ENCODE measurements at places on chromosomes 7 and 10. TPM values are rescaled to one million over a fixed set of nuclear protein-coding genes. Genes with fewer than 3 reads are reported as not detected.
A peak's percentile ranks its signal among the peaks of the same experiment; 100 is the strongest.

GRCh38 chr7:55387062-55387965 is 22.2 kb downstream of the LANCL2 start:
- no peaks in the 10 kb centered on the region for H3K36me3 ChIP-seq
- DNase-seq, result no peak
- no peaks in the 10 kb centered on the region for H3K27me3 ChIP-seq

DNA sequence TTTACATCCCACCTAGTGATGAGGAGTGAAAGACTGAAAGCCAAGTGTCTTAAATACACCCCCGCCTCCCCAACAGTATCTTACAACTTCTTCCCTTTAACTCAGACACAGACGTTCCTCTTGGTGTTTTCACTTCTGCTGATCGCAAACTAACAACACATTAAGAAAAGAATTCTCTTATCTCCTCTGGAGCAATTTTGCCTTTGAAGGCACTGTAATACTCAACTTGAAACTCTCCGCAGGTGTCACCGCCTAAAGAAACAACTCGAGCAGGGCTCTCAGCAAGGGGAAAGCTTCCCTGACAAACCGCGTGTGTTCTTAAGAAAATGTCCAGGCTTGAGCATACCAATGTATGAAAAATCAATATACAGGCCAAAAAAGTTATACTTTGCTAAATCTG is 452 bp downstream of the SEMA3C start:
- H3K27me3 ChIP-seq, result no peaks in the 10 kb centered on the region
- no peaks in the 10 kb centered on the region for H3K36me3 ChIP-seq
- H3K4me1 ChIP-seq, result no peaks in the 10 kb centered on the region
- no peak for DNase-seq
- H3K4me3 ChIP-seq, result peak overlapping the region; percentile 63

GRCh38 chr10:130652544-130652943 is 516.4 kb downstream of the GLRX3 start:
- no peak overlapping the region for H3K4me3 ChIP-seq
- no peaks in the 10 kb centered on the region for H3K27me3 ChIP-seq
- no peak overlapping the region for H3K27ac ChIP-seq
- no peak for DNase-seq

- no peak overlapping the region for H3K4me3 ChIP-seq
- H3K27ac ChIP-seq, result no peak overlapping the region
- H3K36me3 ChIP-seq, result no peaks in the 10 kb centered on the region
Observed at GRCh38 chr7:99623091-99623693, 6.4 kb downstream of the ZSCAN25 start.

DNA sequence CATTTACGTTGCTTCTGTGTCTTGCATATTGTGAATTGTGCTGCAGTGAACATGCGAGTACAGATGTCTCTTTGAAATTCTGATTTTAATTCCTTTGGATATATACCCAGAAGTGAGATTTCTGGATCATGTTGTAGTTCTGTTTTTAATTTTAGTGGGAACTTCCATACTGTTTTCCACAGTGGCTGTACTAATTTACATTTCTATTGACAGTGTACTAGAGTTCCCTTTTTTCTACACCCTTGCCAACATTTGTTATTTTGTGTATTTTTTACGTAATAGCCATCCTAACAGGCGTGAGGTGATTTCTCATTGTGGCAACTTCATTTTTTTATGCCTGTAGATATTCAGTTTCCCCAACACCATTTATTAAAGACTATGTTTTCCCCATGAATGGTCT is 144.7 kb upstream of the INHBA start:
- no peaks in the 10 kb centered on the region for H3K27me3 ChIP-seq
- no peak overlapping the region for H3K4me3 ChIP-seq

DNA sequence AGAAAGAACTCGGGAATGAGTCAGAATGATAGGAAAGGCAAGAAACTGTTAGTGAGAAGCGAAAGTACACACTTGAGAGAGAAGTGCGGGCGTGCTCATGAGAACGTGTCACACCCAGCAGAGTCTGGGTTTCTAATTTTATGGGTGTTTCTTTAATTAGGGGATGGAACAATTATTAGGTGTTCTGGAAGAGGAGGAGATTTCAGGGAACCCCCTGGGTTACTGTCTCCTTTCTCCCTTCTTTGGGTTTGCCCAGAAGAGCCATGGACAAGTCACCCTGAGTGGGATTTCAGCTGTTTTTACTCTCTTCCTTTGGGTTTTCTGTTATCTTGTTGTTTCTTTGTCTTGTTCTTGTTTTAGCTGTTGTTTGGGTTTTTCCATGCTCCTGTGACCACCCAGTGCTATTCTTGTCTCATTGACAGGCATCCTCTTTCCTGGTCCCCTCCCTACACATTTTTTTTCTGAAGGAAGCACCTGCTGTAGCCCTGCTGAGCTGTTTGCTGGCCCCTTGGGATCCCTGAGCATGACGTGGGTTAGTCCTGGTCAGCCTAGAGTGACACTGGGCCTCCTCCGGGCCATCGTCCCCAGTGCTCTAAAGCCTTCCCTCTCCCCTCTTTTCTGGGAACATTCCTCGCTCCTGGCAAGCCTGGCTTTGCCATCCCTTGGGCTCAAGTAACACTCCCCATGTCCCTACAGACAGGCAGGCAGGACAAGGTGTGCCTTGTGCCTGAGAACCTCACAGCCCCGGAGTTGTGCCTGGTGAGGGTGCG is 3.5 kb downstream of the SH2D4B start:
- H3K4me3 ChIP-seq, result no peak overlapping the region
- no peaks in the 10 kb centered on the region for H3K36me3 ChIP-seq
- H3K4me1 ChIP-seq, result no peaks in the 10 kb centered on the region
- no peak for DNase-seq
- H3K27me3 ChIP-seq, result no peaks in the 10 kb centered on the region

GRCh38 chr10:121032460-121032859 is 181.3 kb downstream of the WDR11 start:
- H3K27me3 ChIP-seq, result no peaks in the 10 kb centered on the region
- no peaks in the 10 kb centered on the region for H3K36me3 ChIP-seq
- no peak overlapping the region for H3K4me3 ChIP-seq
- DNase-seq, result no peak
- H3K27ac ChIP-seq, result no peak overlapping the region

GRCh38 chr10:120511165-120511564 is 54.1 kb downstream of the PLPP4 start:
- H3K27me3 ChIP-seq, result no peaks in the 10 kb centered on the region
- H3K4me3 ChIP-seq, result no peak overlapping the region
- H3K27ac ChIP-seq, result no peak overlapping the region
- H3K36me3 ChIP-seq, result no peaks in the 10 kb centered on the region

GRCh38 chr10:68052463-68052862 is 22.6 kb downstream of the HERC4 start:
- peaks cover 2% of the 10 kb centered on the region for H3K4me1 ChIP-seq
- no peaks in the 10 kb centered on the region for H3K36me3 ChIP-seq
- no peak overlapping the region for H3K4me3 ChIP-seq
- H3K27me3 ChIP-seq, result no peaks in the 10 kb centered on the region
- H3K27ac ChIP-seq, result no peak overlapping the region
- no peak for DNase-seq

DNA sequence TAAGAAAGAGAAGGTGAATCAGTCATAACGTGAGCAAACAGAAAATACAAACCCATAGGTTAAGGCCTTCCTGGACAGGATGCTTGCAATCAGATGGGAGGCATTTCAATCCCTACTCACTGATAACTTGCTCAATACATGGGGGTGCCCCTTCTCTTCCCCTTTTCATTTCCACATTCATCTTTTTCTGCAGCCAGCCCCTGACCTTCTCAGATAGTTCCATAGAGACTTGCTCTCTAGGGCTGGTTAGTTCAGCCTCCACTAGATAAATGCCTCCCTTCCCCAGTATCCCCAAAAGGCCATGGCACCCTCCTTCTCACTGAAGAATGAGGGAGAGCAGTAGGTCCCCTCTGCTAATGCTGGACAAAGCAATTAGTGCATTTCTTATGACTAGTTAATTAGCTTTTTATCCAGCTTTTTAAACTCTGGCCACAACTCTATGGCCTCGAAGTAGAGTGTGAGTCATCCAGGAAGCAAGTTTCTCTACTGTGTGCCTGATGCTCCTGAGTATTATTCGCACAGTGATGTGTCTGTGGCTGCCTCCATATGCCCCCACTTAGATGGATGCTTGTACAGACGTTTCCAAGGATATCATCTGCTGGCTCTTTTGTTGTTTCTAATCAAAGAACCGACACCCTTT is 12.7 kb downstream of the CHN2 start:
- no peak overlapping the region for H3K4me3 ChIP-seq
- H3K27ac ChIP-seq, result no peak overlapping the region
- no peaks in the 10 kb centered on the region for H3K4me1 ChIP-seq
- DNase-seq, result no peak
- H3K36me3 ChIP-seq, result no peaks in the 10 kb centered on the region

DNA sequence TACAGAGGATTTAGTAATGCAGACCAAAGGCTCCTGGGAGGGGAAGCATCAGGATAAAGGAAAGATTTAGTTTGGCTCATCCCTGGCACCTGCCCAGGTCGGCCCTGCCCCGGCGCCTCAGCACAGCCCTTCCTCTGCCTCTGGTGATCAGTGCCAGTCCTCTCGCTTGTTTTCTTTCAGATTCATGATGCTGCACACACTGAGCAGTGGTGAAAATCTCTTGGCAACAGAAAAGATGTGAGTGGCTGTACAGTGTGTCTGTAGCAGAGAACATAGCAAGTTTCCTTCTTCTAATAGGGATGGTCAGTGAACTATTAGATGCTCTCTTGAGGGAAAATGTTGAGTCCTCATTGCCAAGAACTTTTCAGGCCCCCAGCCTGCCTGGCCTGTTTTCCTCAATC is 994.1 kb downstream of the KCNMA1 start:
- no peaks in the 10 kb centered on the region for H3K27me3 ChIP-seq
- no peaks in the 10 kb centered on the region for H3K36me3 ChIP-seq
- DNase-seq, result no peak
- no peak overlapping the region for H3K27ac ChIP-seq

DNA sequence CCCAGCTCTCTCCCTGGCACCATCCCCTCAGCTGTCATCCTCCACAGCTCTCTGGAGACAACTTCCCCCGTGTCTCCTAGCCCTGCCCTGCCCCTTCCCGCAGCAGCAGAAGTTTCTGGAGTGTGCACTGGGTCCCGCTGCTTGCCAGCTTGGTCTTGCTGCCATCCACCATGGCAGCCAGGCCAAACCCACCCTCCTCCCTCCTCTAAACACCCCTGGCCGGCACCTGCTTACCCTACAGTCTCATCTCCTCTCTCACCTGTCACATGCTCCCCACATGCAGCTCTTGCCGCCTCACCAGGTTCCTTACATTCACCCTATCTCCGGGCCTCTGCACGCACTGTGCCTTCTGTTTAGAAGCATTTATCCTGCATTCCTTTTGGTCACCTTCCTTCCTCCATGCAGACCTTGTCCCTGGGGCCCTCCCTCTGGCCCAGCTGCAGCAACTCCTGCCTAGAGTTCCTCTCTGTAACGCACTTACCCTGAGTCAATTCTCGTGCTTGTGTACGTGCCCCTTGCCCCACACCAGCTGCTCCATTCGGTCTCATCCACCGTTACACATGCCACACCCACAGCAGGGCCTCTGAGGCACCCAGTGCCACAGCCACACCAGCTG is 93.9 kb upstream of the RET start:
- no peak overlapping the region for H3K27ac ChIP-seq
- peak; percentile 7 for DNase-seq
- H3K36me3 ChIP-seq, result no peaks in the 10 kb centered on the region
- H3K4me1 ChIP-seq, result no peaks in the 10 kb centered on the region
- no peaks in the 10 kb centered on the region for H3K27me3 ChIP-seq

- no peaks in the 10 kb centered on the region for H3K27me3 ChIP-seq
- DNase-seq, result no peak
- no peak overlapping the region for H3K27ac ChIP-seq
- H3K4me3 ChIP-seq, result no peak overlapping the region
- no peaks in the 10 kb centered on the region for H3K36me3 ChIP-seq
Observed at GRCh38 chr10:45410807-45411606, 37.0 kb downstream of the ALOX5 start.

DNA sequence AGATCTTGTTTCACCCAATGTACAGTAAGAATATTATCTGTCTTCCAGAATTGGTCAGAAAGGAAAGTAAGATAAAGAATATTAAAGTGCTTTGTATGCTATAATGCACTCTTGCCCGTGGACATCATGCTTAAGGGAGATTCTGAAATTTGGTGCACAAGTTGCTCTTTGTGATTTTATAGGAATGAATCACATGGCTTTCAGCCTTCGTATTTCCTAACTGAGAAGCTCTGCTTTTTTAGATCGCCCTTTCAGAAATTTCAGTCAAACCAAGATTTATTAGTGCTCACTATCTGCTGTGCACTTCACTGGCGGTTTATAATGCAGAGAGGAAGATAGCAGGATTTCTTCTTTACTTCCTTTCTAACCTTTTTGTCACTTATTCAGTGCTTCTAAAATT is 1248.5 kb upstream of the LRRN3 start:
- no peak for DNase-seq
- no peak overlapping the region for H3K4me3 ChIP-seq
- no peaks in the 10 kb centered on the region for H3K27me3 ChIP-seq

DNA sequence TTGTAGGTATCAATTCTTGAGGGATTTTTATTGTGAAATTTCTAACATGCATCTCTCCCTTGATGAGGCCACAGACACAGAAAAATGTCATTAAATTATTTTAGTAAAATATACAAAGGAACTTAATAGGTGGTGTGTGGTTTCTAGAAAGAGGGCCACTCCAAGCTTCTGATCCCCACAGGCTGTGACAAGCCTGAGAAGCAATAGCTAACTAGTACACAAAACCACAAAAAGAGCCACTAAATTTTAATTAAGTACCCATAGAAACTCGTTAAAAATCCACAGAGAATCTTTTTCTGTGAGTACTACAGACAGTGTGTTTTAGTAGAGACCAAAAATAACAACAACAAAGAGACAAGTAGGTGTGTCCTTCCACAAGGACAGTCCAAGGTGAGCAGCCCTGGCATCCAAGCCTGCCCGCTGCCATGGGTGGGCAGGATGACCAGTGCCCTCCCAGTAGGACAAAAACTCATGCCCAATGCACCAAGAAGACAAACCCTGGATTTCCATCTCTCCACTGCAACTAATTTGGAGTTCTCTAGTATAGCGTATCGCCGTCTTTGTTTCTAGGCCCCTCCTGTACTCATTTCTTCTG is 81.0 kb downstream of the RNF216 start:
- peaks cover 31% of the 10 kb centered on the region for H3K4me1 ChIP-seq
- no peaks in the 10 kb centered on the region for H3K36me3 ChIP-seq
- no peaks in the 10 kb centered on the region for H3K27me3 ChIP-seq
- DNase-seq, result no peak
- H3K4me3 ChIP-seq, result no peak overlapping the region
- no peak overlapping the region for H3K27ac ChIP-seq

- H3K4me1 ChIP-seq, result no peaks in the 10 kb centered on the region
- no peaks in the 10 kb centered on the region for H3K36me3 ChIP-seq
- no peak overlapping the region for H3K4me3 ChIP-seq
Observed at GRCh38 chr7:13181216-13181615, 493.8 kb downstream of the ARL4A start.

- no peaks in the 10 kb centered on the region for H3K4me1 ChIP-seq
- H3K36me3 ChIP-seq, result no peaks in the 10 kb centered on the region
- H3K27me3 ChIP-seq, result no peaks in the 10 kb centered on the region
- H3K4me3 ChIP-seq, result no peak overlapping the region
Observed at GRCh38 chr10:61692447-61693010, 29.8 kb downstream of the CABCOCO1 start.

Gene INMT
- 11.9 TPM for polyA plus RNA-seq

Gene TMEM236
- polyA plus RNA-seq, result 0.12 TPM

Gene FAM237B
- not detected for polyA plus RNA-seq

Gene SUPV3L1
- 23.6 TPM for polyA plus RNA-seq

Gene EBLN1
- polyA plus RNA-seq, result not detected

Gene MYOF
- polyA plus RNA-seq, result 7.9 TPM

Gene EEPD1
- 11.5 TPM for polyA plus RNA-seq

Gene FAM25G
- not detected for polyA plus RNA-seq

Gene ERLIN1
- 55.2 TPM for polyA plus RNA-seq
